ENCODE measurements at places on chromosomes 12 and 14.

GRCh38 chr14:65964366-65964765, 521.8 kb upstream of the CCDC196 start:
- no peak for DNase-seq

DNA sequence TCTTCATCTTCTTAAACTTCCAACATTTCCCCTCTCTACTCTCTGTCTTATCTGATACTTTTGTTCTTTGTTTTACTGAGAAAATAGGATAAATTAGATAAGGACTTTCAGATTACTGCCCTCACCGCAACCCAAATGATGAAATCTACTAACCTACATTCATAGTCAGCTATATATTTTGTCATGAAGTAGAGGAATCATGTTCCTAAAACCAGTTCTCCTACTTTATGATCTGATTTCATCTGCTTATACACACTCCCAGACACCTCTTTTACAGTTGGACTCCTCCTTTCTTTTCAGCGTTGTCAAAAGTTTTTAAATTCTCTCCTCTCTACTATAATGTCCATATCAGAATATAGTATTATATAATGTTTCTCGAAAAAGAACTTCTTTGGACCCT, 29.7 kb downstream of the MGAT4C start:
- DNase-seq = no peak

DNA sequence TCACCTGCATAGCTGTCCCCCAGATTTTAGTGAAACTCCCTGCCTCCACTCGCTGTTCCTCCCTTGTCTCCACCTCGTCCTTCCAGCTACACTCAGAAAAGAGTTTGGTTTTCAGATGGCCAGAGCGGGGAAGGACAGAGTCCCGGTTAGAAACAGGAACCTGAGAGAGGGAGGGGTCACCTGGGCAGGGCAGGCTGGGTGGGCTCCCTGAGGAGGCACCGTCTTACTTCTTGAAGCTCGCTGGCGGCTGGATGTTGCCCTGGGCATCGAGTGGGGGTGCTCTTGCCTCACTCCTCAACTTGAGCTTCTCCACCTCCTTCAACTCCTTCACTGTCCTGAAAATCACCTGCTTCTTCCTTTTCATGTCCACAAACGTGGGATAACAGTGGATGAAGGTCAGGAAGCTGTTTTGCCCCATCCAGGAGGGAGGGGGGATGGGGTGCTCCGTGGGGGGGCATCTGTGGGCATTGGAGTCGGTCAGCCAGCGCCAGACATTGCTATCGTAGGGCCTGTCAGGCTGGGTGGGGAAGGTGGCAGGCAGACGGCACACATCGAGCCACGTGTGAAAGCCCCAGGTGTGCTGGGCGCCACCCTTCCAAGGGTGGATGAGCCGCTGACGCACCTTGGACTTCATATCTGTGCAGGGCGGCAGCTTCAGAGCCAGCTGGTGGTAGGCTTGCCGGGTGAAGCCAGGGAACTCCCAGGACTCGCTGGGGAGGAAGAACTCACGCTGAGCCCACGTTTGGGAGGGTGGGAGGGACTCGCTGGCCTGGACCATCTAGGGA, 2.0 kb downstream of the TEX52 start:
- DNase-seq = no peak

GRCh38 chr12:12936983-12937491, 14.9 kb downstream of the GPRC5D start:
- DNase-seq = no peak

GRCh38 chr12:64729909-64730587, 29.2 kb downstream of the GNS start:
- no peak for DNase-seq

DNA sequence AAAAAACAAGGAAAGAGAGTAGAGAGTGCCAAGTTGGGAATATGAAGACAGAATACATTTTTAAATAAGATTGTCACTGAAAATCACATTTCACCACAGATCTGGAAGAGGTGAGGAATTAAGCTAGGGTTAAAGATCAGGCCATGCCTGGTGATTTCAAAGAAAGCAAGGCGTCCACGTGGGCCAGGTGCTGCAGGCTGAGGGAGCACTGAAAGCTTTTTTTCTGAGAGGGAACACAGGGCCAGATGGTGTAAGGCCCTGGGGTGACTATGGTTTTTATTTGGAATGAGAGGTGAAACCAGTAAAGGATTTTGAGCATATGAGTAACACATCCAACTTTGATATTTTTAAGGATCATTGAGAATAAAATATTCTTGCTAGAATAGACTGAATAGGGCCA, 20.9 kb downstream of the SYT1 start:
- DNase-seq = no peak

DNA sequence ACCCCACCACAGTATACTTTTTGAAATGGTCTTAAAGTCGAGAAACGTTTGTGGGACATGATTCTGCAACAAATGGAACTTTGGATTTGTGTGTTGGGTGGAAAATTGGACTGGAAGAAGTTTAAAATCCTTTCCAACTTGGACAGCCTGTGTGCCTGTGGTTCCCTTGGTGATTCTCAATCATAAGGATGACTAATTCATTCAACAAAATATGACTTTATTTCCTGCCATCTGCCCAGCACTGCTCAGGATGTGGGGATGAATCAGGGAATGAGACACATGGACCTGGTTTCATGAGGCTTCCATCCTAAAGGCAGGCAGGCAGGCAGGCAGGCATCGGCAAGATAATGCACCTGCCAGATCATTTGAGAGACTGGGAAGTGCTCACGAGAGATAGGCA, 57.3 kb upstream of the TMEM132D start:
- DNase-seq = no peak

DNA sequence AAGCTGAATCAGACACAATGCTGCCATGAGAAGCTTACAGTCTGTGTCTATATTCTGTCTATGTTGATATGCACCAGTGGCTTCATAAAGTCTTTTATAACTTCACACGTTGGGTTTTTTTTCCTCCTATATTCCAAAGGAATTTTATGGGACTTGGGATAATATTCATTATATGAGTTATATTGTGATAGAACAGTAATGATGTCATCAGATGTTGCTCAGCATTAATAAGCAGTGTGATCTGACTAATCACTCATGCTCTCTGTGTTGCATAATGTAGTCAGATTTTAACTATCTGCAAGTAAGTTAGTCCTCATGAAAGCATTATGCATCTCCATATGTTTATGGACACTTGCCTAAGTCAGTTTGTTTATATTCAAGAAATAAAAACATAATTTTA, 159.6 kb downstream of the PLCZ1 start:
- DNase-seq = no peak

GRCh38 chr12:100184549-100185145, 16.0 kb upstream of the ACTR6 start:
- DNase-seq = no peak

DNA sequence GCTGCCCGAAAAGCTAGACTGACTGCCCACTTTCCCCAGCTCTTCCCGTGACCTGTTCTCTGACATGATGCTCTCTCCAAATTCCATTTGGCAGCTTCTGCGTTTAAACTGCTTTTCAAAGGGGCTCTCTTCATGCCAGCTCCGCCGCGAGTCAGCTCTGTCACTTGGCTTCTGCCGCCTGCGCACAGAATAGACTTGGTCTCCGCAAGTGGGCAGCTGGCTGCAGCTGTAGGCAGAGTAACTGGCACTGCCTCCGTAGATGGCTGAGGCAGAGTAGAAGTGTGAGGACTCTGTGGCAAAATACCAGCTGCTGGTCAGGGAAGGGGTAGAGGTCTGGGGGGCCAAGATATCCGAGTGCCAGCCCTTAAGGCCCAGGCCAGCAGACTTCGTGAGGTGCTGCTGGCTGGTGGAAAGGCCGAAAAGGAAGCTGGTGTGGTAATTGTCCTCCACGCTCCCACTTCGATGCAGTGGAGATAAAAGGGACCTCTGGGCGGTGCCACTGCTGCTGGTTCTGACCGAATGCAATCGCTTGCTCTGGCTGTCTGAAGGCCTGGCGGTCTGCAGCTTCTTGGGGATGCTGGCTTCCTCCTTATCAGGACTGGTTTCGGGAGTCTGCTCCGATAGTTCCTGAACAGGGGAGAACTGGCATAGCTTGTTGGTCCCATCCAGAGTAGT, 85.7 kb downstream of the DUSP16 start:
- DNase-seq = no peak

DNA sequence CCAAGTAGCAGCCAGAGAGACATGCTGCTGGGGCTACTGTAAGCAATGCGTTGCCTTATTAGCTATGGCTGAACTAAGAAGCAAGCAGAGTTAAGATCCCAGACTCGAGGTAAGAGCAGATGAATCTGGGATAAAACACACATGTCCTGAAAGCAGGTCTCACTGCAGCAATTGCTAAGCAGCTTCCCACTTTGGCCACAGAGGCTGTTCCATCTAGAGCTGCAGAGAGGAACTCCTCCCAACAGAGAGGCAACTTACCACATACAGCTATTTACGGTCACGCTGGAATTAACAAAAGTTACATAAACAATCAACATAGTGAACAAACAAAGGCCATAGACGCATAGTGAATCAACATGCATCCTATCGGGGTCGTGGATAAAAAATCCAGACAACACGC, 90.2 kb downstream of the KSR2 start:
- no peak for DNase-seq

GRCh38 chr14:44995770-44996294, 33.8 kb downstream of the TOGARAM1 start:
- DNase-seq = no peak

DNA sequence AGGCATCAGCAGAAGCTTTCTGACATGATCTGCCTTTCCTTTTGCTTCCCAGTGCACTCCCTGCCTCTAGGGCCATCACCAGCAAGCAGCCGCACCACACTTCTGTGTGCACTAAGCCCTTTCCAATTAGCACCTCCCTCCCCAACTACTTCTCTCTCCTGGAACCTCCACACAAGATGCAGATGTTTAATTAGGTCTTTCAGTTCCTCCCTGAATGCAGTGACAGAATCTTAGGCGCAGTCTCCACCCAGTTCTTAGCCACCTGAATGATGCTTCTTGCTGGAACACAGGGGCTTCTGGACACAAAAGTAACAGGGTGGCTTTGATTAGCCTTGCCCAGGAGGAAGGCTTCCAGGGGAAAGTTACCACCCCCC, 32.9 kb downstream of the NIN start:
- no peak for DNase-seq

- no peak for DNase-seq
Measured at GRCh38 chr14:75280291-75280830, 1.7 kb downstream of the FOS start.

GRCh38 chr12:21849878-21850277, 75.4 kb upstream of the KCNJ8 start:
- no peak for DNase-seq

Data from stimulated activated CD4-positive, alpha-beta T cell treated with anti-CD3 and anti-CD28 coated beads, TNF-alpha, amount 100 ng/mL, for 4 hours (primary cell).